ENCODE measurements at places on chromosomes 3 and 15. TPM values are rescaled to one million over a fixed set of nuclear protein-coding genes. Genes with fewer than 3 reads are reported as not detected.

DNA sequence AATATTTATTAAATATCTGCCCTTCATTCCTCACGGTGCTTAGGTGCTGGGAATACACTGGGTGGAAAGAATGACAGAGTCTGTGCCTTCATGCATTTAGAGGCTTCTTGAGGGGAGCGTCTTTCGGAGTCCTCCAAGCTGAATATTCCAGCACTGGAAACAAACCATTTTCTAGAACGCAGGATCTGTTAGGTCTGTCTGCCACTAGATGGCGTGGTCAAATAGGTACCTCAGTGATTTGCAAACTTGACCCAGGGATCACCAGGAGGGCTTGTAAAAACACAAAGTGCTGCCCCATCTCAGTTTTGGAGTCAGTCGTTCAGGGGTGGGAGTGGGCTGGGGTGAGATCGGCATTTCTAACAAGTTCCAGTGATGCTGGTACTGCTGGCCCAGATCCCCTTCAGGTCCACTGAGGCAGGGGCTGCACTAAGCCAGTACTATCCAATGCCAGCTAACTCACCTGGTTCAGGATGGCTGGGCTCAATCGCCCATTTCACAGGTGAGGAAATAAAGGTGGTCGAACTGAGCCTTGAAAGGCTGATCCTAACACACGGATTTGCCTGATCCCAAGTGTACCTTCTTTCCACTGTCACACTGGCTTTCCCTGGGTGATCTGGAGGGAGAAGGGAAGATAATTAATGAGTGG, 14.8 kb downstream of the ARNT2 start:
- peak; percentile 35 for DNase-seq

DNA sequence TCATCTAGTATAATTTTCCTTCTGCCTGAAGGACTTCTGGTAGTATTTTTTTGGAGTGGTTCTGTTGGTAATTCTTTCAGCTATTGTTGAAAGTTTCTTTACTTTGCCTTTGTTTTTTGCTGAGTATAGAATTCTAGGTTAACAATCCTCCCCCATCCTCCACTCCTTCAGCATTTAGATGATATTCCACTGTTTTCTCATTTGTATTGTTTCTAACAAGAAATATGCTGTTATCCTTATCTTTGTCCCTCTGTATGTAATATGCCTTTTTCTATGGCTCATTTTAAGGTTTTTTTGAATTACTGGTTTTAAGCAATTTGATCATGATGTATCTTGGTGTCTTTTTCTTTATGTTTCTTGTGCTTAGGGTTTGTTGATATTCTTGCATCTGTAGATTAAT, 53.9 kb downstream of the KLF15 start:
- DNase-seq = no peak

DNA sequence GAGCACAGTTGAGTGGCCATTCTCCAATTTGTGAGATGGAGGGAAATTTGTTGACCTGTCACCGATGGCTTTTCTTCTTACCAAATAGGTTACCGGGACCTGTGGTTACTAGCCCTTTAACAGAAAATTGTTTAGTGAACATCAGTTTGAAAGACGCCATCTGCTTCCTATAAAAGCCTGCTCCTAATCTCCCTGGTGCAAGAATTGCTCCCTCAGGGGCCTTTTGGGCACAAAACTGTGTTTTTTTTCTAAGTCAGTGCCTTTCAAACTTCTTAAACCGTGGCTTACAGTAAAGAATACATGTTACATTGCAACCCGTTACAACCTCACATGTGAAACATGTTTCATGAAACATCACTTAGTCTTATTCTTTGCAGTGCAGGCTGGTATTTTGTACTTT, 15.0 kb downstream of the CACNA2D3 start:
- DNase-seq = no peak

DNA sequence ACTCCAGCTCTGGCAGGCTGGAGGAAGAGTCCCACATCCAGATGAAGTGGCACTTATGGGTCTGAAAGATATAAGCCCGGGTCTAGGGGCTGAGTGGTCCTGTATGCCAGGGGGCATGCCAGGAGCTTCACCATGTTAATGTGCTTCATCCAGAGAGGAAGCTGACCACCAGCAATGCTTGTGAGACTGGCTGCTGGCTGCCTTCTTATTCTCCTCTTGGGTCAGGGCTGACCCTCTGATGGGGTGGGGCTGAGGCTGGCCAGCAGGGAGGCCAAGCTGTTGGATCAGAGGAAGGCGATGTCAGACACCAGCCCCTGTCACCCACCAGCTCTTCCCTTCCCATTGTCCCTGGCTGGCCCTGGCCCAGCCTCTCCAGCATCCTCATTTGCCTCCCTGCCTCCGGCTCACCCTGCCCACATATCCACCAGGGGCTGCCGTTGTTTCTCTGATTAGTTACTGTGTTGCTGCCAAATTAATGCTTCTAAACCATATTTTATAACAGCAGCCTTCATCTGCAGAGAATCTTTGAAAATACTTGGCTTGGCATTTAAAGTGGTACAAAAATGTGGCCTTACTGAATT, 20.4 kb upstream of the PSTPIP1 start:
- DNase-seq = peak; percentile 19

RAD51 gene
- total RNA-seq = 66.7 TPM

ALCAM gene
- total RNA-seq = 3.8 TPM

GABRR3 gene
- not detected for total RNA-seq

TTLL13 gene
- total RNA-seq = 0.87 TPM

DNA sequence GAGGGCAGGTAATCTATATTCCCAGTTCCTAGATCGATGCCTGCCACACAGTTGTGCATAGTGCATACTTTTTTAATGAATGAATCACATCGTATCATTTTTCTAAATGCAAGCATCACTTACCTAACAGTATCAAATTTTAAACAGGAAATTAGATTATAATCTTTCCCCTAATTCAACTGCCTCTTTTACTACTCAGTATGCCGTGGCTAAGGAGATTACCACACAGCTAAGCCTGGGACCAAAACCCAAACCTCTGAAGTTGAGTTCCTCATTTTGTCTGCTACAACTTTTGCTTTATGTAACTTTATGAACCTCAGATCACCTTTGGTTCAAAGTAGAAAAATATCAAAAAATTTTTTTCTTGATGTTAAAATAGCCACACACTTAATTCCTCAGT, 53.2 kb upstream of the FNDC3B start:
- no peak for DNase-seq

DNA sequence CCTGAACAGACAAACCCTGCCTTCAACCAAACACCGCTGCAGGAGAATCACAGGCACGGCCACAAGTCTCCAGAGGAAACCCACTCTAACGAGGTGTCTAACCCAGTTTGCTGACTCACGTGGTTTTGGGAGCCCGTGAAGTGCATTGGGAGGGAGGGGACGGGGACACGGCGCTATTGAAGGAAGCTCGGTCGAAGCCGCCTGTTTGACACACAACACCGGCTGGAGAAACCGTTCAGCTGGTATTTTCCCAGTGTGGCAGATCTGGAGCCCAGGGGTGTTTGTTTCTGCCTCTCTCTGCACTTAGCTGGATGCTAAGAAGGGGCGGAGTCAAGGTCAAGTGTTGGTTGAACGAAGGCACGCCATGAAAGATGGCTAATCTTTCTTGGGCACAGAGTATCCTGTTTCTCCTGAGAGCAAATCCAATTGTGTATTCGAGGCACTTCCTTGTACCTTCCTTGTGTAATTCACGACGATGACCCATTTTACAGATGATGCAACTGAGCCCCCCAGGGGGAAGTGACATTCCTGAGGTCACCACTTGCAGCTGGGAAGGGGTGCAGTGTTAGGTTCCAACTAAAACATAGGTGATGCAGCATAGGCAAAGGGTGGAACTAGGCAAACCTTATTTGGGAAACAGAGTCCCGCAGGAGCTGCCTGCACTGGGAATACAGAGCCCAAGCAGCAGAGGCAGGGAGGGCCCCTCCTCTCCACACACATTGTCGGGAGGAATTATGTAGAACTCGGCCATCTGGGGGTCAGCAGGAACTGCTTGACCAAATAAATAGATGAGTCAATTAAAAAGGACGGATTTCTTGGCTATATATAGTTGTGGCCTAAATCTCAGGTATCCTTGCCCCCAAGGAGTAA, 22.5 kb downstream of the SLC6A6 start:
- peak; percentile 40 for DNase-seq

GRCh38 chr3:30469133-30469532, 137.3 kb upstream of the TGFBR2 start:
- DNase-seq = no peak

PLXNA1 gene
- total RNA-seq = 3.8 TPM

- DNase-seq = no peak
Observed at GRCh38 chr3:23217872-23218554, 14.9 kb downstream of the UBE2E2 start.
